ENCODE measurements at places on chromosomes 11 and 22.

- no peak for DNase-seq
Measured at GRCh38 chr11:68142028-68142412, 20.8 kb upstream of the CHKA start.

GRCh38 chr22:40215266-40215665, 37.5 kb downstream of the TNRC6B start:
- DNase-seq = no peak

DNA sequence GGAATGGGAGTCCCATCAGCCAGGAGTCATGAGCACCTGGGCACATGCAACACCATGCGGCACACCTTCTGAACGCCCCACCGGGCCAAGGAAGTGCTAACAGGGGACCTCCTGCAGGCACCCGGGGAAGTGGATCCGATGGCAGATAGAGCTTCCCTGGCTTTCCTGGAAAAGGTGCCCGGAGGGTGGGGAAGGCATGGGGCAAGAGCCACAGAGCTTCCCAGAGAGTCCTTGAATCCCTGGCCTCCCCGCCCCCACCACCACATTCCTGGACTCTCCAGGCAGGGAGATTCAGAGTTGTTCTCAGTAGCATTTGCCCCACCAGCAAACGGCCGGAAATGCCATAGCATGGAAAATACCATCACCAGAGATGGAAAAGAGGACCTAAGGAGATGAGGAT, 8.3 kb downstream of the TRIM29 start:
- no peak for DNase-seq

DNA sequence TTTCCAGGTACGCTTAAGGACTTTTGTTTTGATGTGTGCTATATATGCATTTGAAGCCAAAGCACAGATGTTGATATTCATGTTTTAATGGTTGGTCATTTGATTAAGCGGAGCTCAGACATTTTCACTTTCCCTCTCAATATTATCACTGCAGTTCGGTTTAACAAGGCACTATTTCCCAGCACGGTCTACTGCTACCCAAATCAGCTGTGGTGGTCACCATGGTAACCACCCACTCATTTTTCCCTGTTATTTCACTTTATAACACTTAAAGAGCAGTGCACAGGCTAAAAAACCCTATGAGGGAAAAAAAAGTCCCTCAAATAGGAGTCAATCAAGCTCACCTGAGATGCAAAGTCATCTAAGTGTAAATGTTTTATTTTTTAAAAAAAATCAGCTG, 439.6 kb upstream of the CCDC90B start:
- no peak for DNase-seq

GRCh38 chr11:40030867-40031266, 1428.6 kb downstream of the LRRC4C start:
- no peak for DNase-seq

DNA sequence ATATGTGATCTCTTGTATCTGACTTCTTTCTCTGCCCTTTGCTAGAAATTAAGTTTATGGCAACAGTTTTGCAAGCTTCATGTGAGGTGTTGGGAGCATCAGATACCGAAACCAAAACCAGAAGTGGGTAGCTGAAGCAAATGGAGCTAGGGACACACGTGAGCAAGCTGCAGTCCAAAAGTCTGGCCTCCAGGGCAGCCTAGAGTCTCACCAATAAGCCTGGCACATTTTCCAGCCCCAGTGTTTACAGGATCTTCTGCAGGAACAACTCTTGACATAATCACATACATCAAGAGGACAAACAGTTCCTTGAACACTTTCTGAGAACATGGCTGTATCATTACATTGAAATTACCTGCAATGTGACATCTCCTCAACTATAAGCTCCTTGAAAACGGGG, 114.1 kb downstream of the LARGE1 start:
- no peak for DNase-seq

DNA sequence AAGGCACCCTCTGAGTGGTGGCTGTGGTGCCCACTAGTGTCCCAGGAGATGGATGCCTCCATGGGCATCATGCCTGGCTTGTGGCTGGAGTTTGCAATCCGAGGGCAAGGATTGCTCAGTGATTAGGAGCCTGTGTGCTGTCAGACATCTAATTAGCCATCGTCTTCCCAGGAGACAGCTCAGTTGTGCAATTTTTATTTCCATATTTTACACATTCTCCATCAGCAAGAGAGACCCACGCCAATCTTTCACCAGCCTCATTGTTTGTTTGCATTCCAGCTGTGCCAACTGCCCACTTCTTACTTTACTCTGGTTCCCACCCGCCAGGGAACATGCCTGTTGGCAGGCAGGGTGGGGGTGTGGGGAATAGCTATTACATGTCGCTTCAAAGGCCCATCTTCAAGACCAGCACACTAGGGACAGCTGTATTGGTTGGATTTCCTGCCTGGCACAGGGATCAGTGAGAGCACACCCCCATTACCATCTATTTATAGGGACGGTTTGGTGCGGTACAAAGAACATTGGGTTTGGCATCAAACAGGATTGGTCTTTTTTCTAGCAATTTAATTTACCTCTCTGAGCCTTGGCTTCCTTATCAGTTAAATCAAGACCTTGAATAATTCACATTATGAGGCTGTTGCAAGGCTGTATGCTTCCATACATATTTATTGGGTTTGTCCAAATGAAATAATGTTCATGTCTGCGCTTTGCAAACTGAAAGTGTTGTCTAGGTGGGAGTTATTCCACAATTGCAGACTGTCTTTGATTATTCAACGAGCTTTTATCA, 80.7 kb upstream of the NAV2 start:
- no peak for DNase-seq

- DNase-seq = no peak
Measured at GRCh38 chr11:104422324-104422944, 258.5 kb upstream of the PDGFD start.

GRCh38 chr11:133339495-133340140, 192.7 kb downstream of the OPCML start:
- no peak for DNase-seq

- DNase-seq = no peak
Measured at GRCh38 chr11:128334311-128335044, 252.9 kb downstream of the ETS1 start.

- no peak for DNase-seq
Measured at GRCh38 chr11:111185266-111185665, 60.3 kb upstream of the POU2AF2 start.

DNA sequence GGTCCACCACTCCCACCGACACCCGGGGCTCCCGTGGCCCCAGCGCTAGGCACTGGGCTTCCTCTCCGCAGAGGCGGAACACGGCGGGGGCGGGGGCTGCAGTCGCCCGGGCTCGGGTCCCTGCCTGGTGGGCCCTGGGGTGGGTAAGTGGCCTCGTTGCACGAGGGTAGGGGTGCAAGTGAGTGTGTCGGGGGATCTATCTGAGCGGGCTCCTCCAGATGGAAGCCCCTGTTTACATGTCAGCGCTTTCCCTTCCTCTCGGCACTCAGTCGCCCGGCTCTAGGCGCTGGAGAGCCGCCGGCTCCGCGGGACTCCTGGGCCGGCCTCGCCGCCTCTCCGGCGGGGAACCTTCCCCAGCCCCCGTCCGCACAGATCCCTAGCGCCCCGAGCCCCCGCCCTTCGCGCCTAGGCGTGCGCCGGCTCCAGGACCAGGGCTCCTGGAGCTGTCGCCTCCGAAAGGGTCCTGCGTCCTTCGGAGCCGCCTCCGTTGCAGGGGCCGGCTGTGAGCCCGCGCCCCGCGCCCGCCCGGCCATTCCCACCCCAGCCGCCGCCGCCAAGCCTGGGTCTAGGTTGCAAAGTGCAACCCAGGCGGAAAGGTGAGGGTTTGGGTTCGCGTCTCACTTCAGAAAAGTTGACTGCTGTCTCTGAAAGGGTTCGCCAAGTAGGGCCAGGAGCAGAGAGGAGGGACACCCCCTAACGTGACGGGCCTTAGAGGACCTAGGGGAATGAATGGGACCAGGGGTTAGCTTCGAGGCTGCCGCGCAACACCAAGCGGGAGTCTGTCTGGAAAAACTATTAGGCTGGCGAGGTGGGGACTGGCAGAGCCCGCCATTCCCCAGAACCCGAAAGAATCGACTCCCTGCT, 978 bp downstream of the FLI1 start:
- DNase-seq = no peak

- no peak for DNase-seq
Measured at GRCh38 chr11:2272946-2273280, 2.5 kb upstream of the ASCL2 start.

DNA sequence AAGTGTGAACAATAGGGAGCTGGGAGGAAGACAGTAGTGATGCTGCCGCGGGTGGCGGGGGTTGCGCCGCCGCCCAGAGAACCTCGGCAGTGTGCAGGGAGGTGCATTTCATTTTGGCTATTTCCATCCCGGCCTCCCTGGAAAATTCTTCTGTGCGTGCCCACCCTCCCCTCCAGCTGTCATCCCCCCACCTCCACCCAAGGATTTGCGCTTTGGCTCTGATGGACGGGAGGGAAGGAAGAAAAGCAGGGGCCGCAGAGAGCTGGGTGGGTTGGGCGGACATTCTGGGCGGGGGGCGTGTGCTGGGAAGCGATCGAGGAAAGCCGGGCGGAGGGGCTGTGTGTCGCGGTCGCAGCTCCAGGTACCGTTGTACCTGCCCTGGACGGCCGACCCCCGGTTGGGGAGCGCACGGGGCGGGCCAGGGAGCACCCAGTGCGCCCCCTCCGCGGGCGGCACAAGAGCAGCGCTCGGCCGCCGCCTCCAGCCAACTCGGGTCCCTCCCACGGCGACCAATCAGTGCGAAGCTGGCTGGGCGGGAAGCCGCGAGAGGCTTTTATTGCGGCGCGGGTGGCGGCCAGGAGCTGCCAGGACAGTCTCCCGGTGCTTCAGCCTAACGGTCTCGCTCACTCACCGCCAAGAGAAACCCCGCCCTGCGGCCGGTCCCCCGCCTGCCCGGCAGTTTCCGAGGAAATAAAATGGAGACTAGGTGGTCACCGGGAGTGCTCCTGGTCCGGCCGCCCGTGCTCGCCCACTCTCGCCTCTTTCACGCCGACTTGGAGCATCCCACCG, 1.6 kb downstream of the NCAM1 start:
- no peak for DNase-seq

- DNase-seq = no peak
Measured at GRCh38 chr11:20739107-20739506, 69.7 kb downstream of the NELL1 start.

GRCh38 chr22:32130464-32130863, 28.6 kb downstream of the C22orf42 start:
- DNase-seq = no peak

DNA sequence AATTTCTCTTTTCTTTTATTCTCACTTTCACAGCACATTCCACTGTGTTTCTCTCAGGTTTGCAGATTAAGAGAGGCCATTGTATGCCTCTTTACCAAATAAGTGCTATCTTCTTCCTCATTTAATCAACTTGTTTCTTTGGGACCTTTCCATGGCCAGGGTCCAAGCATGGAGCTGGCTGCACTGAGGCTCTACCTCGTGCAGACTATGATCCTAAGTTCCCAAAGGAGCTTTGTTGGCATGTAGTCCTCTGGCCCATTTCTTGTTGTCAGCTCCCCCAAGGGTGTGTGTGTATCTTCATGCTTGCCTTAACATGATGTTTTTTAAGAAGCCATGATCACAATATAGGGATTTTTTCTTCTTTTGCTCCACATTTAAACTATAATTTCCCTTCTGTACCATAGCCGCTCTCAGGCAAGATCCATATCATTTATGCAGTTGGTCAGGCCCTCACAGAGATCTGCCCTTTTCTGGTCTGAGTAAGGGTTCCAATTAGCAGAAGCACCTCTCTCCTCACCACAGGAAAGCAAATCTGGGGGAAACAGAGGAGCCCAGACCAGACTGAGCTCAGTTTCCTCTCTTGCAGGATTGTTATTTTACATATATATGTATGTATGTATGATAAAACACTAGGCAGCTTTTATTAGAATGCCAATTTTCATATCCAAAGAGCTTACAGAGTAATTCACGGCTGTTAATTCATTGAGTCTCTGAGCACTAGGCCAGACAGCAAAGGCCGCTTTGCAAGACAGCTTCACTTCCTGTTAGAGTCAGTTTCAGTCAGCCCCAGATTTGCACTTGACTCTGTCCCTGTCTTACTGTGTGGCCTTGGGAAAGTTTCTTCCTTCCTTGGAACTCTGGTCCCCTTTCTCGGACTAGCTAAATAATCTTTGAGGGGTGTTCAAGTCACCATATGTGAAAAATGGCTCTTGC, 34.3 kb downstream of the CYB5R2 start:
- DNase-seq = no peak

DNA sequence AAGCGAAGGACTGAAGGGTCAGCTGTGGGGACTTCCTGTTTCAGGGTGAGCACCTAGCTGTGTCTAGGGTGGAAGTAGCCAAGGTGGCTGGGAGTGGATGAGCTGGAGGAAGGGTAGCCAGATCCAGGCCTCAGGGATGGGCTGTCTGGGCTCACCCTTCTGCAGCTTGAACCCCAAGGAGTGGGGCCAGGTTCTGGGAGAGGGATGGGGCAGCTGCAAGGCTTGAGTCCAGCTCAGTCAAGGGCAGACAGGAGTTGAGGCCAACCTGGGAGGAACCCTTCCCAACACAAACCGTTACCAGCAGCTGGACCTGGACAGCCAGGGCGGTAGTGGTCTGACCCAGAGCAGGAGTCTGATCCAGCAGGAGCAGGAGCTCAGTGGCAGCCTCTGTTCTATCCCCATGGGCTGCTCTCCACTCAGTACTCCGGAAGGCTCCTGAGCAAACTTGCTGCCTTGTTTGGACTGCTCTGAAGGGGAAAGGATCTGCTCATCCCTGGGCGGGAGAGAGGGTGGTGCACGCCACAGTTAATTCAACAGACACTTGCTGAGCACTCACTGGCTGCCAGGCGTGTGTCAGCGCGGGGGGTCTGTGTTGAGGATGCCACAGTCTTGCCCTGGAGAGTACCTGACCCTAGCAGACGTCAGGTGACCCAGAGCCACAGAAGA, 53.8 kb upstream of the THY1 start:
- DNase-seq = no peak
